ENCODE measurements at places on chromosomes 5 and 9.

DNA sequence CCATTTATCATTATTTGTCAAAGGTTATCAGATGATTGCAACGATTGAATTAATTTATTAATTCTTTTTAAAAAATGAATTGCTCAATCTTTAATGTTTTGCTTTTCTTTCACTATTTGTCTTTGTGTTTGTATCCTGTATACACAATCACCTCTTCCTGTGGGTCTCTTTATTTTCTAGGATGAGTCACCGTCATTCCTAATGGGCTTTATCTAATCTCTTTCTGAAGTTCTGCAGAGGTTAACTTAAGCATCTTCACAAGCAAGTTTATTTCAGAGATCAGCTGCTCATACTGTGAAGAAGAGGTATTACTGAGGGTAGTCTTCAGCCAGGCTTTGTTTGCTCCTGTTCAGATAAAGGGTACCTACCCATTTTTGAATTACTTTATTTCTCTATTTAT, 323.9 kb downstream of the NNT start:
- no peak for DNase-seq

GRCh38 chr5:40853632-40854192, 12.5 kb downstream of the CARD6 start:
- no peak for DNase-seq

DNA sequence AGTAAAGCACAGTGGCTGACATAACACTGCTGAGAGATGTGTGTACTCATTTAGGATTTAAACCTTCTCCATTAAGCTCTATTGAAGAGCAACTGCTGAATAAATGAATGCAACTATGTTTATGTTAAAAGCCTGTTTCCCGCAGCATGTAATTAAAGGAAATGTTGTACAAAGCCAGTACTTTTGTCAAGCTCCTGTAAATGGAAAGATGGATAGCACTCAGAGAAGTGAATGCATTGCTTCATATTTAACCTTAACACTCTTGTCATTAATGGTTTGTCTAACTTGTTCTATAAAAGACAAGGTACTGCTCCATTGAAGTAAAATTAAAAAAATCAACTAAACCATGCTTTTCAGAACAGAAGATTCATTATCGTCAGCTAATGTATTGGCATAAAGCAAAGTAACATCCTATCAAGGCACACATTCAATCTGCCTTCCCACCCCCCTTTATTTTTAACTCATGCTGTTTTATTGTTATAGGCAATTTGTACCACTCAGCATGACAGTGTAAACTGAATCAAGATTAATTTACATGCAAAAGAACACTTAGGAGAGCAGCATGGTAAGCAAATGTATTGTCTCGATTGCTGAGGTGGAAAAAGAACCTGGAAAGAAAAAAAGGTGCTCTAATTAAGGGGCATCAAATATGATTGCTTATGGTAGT, 240.9 kb upstream of the TBCA start:
- DNase-seq: no peak

DNA sequence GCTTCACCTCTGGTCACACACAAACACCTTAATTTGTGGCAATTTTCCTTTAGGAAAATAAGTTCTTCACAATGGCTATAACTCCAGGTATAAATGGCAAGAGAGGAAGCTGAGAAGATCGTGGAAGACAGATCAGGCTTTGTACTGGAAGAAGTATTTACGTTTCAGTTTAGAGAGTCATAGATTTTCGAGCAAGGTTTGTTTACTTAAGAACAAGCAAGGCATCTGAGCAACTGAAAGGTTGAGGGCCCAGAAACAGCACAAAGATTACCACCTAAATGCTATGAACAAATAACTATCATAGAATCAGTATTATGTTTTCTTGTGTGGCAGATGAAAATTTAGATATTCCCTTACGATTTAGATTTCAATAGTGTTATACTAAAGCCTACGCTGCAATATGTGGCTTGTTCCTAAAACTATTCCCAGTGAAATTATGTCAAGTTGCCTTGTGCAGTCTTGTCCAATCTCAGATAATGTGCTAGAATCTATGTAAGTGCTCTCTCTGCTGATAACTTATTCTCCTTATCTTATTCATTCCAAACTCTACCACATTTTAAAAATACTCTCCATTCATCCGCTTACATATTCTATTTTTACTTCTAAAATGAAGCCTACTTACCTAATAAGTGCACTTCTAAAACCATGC, 6.7 kb downstream of the SLCO4C1 start:
- no peak for DNase-seq

DNA sequence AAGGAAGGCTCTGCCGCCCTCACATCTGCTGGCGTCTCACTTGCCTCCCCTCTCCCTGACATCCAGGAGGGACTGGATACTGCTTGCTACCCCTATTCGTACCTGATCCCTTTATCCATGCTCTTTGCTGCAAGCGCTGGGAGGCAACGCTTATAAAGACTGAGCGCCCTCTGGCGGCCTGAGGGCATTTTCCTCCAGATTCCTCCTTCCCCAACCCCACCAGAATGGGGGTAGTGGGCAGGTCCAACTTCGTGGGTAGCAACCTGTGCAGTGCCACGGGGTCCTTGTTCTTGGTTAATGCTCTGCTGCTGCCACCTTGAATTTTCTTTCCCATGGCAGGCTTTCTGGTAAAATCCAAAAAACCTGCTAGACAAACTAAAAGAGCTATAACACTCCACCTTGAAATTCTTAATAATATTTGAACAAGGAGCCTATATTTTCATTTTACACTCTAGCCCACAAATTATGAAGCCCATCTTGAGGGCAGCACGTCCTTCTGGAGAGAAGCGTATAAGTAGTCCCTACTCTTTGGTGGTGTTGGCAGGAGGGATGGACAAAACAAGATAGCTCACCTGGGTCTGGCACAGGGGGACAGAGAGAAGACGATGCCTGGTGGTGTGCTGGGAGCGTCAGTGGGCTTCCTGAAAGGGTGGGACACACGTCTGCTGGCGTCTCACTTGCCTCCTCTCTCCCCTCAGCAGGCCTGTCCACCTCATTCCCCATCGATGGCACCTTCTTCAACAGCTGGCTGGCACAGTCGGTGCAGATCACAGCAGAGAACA, 52.5 kb downstream of the JADE2 start:
- DNase-seq: peak; percentile 55

DNA sequence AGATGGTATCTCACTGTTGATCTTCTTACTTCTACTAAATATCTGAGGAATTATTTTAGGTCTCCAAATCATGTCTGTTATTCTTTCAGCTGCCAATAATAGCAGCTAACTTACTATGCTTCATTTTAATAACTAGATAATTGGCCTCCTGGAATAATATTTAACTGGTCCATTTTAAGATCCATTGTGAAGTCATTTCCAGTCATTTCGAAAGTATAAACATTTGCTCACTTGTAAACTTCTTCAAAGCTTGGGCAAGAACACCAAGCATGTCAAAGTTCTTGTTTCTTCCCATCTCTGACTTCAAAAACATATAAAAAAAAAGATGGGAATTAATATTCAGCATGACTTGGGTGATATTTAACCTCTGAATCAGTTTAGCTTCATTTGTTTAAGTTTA, 61.4 kb upstream of the MRPS30 start:
- no peak for DNase-seq

GRCh38 chr9:124077915-124078572, 66.5 kb downstream of the LHX2 start:
- DNase-seq: no peak

GRCh38 chr9:8036914-8037524, 237.4 kb upstream of the DMAC1 start:
- DNase-seq: no peak

DNA sequence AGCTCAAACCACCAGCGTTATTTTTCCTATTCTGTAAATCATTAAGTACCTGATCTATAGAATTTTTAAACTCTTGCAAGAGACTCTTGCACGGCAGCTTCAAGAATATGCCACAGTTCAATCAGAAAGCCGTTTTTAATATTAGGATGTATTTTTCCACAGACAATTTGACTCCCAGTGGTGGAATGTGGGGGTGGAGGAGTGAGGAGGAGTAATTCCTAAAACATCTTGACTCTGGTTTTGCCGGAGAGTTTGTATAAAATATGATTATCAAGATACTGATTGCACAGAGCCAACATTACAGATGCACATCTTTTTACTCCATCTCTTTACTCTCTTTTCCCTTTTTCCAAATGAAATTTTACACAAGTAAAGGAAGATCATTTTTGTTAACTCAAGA, 288.3 kb downstream of the ENC1 start:
- DNase-seq: no peak

DNA sequence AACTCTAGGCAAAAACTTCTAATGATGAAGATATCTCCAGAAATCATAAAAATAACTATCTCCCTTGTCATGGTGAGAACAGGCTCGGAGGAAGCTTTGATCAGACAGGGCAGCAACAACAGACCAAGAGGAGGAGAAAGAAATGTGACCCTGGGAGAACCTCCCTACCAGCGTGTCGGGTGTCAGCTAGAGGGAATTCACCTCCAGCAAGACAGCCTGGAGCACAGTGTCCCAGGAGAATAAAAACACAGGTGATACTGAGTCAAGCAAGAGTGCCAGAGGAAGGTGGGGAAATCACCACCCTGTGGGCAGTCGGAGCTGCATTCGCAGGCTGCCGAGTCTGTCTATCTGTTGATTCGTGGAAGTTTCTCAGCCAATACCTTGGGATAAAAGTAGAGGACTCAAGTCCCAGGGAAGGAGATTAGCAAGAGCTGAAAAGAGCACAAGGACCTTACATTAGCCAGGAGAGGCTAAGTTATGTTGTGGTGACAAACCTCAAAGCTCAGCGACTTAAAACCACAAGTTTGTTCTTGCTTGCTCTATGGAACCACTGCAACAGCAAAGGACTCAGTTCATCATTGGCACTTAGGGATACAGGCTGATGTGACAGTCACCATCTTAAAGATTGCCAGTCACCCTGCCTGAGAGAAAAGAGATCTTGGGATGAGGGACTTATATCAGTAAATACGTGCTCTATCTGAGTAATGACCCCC, 598.3 kb downstream of the CCDC171 start:
- DNase-seq: no peak

GRCh38 chr5:102998224-102998623, 121.7 kb downstream of the GIN1 start:
- DNase-seq: no peak
